Epithelial cell of proximal tubule (primary cell): ENCODE measurements at places on chromosomes 5 and 9. TPM values are rescaled to one million over a fixed set of nuclear protein-coding genes. Genes with fewer than 3 reads are reported as not detected.

- DNase-seq, result no peak
Measured at GRCh38 chr9:80093695-80094094, 521.9 kb downstream of the TLE4 start.

- no peak for DNase-seq
Measured at GRCh38 chr5:109910874-109911273, 221.1 kb downstream of the MAN2A1 start.

DNA sequence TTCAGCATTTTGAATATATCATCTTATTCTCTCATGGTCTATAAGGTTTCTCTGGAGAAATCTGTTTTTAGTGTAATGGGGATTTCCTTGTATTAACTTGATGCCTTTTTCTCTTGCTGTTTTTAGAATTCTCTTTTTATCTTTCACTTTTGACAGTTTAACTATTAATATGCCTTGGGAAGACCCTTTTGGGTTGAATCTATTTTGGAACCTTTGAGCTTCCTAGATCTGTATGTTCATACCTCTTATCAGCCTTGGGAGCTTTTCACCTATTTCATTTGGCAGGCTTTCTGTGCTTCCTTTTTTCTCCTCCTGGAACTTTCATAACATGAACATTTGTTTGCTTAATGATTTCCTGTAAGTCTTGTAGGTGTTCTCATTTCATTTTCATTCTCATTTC, 22.2 kb downstream of the RCL1 start:
- no peak for DNase-seq

DNA sequence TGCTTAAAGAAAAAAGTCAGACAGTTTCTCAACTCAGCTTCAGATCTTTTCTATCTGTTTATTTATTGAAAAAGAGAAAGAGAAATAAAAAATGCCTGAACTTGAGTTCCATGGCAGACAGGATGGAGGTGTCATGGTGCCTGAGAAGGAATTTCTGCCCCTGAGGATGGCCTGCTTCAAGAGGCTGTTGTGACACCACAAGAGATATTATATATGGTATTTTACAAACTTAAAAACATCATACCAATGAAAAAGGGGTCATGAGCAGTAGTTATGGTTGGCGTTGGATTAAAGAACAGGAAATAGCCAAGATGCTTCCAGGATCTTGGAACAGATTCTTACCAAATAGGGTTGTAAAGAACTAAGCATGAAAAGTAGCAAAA, 344.6 kb downstream of the GLIS3 start:
- no peak for DNase-seq

DNA sequence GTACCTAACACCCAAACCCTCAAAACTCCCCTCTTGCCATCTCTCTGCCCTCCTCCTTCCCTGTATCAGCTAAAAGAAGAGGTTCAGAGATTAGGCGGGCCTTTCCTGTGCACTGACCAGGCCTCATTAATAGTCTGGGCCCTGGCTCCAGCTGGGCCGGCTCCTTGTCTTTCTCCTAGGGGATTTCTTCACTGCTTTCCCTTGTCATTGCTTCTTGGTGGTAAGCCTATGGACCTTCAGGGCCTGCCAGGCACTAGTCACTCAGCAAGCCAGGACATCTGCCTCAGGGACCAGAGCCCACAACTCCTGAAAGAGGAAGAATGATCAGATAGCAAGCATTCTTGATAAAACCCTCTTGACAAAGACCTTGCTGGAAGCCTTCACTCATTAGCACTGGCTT, 50.9 kb downstream of the MRRF start:
- DNase-seq, result no peak

- DNase-seq, result no peak
Measured at GRCh38 chr5:136890431-136891148, 525.2 kb upstream of the TRPC7 start.

DNA sequence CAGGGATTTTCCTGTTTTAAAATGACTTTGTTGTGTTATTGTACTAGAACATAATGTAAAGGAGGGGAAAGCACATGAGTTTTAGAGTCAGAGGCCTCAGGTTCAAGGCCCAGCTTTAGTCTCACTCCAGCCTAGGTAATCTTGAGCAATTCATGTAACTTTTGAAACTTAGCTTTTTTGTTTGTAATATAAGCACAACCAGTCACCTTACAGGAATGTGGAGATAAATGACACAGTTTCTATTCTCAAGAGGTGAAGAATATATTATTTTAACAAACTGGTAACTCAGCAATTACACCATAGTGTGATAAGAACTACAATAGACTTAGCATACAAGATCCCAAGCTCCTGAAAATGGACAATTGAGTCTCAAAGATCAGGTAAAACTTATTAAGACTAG, 51.2 kb downstream of the ADAMTS19 start:
- DNase-seq, result no peak

- no peak for DNase-seq
Measured at GRCh38 chr5:120053841-120054240, 410.3 kb upstream of the PRR16 start.

- no peak for DNase-seq
Measured at GRCh38 chr9:114163517-114163951, 8.2 kb downstream of the COL27A1 start.

DNA sequence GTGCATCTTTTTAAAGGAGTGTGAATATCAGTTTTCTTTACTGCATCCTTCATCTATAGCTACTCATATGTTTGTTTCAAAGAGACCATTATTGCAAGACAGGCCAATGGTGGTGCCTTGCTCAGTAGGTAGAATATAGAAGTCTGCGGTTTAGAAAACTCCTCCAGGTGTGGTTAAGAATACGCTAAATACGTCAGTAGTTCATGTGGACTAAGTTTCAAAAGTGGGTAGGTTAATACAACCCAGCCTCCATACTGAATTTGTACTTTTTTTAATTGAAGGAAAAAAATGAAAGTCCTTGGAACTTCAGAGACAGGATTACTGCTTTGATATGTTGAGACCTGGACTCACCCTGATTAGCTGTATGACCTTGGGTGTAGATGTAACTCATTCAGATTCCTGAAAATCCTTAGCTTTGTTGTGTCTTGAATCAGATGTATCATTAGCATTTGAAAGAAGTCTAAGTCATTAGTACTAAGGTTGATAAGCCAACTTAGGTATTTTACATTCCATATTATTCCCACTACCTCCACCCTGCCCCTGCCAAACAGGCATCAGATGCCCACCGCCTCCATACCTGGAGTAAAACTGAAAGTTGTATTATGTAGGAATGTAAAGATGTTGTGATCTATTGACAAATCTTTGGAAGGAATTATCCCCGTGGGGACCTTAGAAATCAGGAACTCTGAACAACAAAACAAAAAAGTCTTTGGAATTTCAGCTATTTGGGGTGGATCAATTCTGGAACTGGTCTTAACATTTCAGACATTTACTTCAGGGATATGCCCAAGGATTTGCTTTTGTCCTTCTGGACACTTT, 6.1 kb downstream of the BASP1 start:
- no peak for DNase-seq

DNA sequence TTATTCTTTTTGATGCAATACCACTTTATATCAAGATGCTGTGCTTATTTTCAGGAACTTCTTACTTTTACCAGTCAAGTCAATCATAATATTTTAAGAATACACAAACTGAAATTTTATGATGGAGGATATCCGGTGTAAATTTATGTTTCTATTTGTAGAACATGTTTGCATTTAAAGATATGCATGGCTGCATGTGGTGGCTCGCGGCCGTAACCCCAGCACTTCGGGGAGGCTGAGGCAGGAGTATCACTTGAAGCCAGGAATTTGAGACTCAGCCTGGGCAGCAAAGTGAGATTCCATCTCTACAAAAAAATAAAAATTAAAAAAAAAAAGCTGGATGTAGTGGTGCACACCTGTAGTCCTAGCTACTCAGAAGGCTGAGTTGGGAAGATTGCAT, 73.5 kb upstream of the ALDH1A1 start:
- DNase-seq, result no peak

DNA sequence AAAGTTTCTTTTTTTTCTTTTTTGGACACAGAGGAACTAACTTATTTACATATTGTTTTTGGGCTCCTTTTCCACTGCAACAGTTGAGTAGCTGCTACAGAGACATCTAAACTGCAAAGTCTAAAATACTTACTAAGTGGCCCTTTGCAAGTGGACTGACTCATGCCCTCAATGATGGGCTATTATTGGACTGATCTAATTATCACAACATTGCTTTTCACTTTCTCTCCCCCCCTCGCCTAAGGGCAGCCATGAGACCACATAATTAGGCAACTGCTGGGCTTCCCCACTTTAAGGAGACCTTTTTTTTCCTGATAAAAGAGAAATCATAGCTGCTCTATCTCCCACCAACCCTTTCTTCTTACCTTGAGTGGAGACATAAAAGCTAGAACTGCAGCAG, 47.0 kb downstream of the PLK2 start:
- DNase-seq, result no peak

- DNase-seq, result no peak
Measured at GRCh38 chr5:164301136-164301535, 795.7 kb downstream of the MAT2B start.

- DNase-seq, result no peak
Measured at GRCh38 chr9:33147416-33148169, 19.5 kb downstream of the B4GALT1 start.

- DNase-seq, result no peak
Measured at GRCh38 chr5:65830856-65831255, 95.5 kb upstream of the ERBIN start.

GRCh38 chr5:100647461-100648230, 112.5 kb downstream of the FAM174A start:
- peak; percentile 74 for DNase-seq

GRCh38 chr5:126591549-126591948, 3.5 kb downstream of the ALDH7A1 start:
- DNase-seq, result no peak

DNA sequence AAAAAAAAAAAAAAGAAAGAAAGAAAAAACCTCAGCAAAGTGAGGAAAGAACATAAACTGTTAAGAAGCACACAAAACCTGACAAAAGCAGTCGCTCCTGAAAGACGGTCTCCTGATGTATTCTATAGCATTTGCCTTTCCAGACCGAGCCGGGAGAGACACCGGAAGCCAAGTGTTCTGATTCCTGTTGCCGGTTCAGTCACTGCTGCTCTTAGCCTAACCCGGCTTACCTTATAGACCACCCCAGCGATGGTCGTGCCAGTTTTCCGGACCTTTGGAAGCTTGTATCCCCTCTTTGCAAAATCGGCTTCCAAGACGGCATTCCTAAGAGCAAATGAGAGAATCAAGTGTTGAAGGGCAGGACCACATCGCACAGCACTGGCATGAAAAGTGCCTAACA, 630 bp downstream of the PSMB7 start:
- DNase-seq, result no peak

GRCh38 chr9:114913217-114913616, 17.2 kb downstream of the TNFSF8 start:
- no peak for DNase-seq

Gene KCNV2
- total RNA-seq, result not detected in 2 replicates

Gene SLC6A7
- total RNA-seq, result not detected in 2 replicates
